ENCODE measurements at places on chromosomes 4 and X. TPM values are rescaled to one million over a fixed set of nuclear protein-coding genes. Genes with fewer than 3 reads are reported as not detected.

- DNase-seq, result no peak
These were observed 13.0 kb downstream of the DKC1 start for GRCh38 chrX:154775419-154776349.

DNA sequence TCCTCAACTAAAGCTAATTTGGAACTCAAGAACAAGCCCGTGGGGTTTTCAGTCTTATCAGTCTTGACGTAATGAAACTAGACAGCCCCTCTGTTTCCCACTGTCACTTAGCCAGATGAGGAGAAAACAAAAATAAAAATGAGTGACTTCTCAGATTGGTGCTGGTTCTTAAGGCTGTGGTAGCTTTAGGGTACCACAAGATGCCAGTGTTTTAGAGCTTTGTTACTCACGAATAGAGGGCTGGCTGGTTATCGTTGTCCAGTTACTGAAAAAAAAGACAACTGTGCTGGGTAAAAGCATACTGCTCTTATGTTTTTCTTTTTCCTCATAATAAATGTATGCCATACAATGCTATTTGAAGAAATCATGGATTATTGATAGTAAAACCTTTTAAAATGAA is 796.7 kb downstream of the RAPGEF2 start:
- DNase-seq, result no peak

GRCh38 chrX:8988446-8988845 is 45.5 kb downstream of the FAM9B start:
- DNase-seq, result no peak

- DNase-seq, result no peak
These were observed 1076.3 kb upstream of the TENM3 start for GRCh38 chr4:181166742-181167399.

- DNase-seq, result no peak
These were observed 72.4 kb upstream of the ANXA10 start for GRCh38 chr4:168019921-168020320.

GRCh38 chr4:1345903-1346780 is 866 bp upstream of the UVSSA start:
- DNase-seq, result peak; percentile 28

- no peak for DNase-seq
These were observed 35.6 kb downstream of the STEEP1 start for GRCh38 chrX:119529345-119530276.

DNA sequence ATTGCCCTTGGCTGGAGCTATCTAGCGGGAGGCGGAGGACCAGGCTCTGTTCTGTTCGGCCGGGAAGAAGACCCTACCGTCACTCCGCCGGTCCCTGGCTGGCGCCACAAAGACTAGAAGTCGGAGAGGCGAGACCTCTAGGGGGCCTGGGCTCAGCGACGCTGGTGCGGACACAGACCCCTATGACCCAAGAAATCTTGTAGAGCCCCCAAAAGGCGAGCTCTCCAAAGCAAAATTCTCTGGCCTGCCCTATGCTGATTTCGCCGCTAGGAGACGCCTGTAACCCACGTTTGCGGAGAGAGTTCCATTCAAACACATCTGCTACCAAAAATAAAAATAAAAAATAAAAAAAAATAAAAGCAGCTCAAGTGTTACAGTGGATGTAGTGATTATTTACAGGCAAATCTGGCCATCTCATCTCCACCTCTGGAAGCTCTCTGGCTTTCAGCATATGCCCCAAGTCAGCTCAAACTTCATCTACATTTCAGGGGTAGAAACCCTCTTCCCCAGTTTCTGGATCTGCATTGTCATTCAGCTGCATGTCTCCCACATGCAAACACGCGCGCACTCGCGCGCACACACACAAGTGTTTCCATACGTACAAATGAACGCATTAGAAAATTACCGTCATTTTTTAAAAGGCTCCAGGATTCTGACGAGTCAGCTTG is 2.4 kb upstream of the PCDH10 start:
- peak; percentile 56 for DNase-seq

GRCh38 chrX:38548508-38548907 is 12.8 kb upstream of the TSPAN7 start:
- DNase-seq, result no peak

- DNase-seq, result no peak
These were observed 39.3 kb downstream of the DOCK11 start for GRCh38 chrX:118534716-118535493.

DNA sequence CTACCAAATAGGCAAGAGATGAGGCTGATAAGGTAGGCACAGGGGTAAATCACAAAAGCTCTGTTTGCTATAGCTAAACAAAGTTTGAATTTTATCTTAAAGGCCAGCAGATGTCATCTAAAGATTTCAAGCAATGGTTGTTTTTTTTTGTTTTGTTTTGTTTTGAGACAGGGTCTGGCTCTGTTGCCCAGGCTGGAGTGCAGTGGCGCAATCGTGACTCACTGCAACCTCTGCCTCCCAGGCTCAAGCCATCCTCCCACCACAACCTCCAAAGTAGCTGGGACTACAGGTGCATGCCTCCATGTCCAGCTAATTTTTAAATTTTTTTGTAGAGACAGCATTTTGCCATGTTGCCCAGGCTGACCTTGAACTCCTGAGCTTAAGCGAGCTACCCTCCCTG is 43.1 kb upstream of the NEUROG2 start:
- no peak for DNase-seq

DNA sequence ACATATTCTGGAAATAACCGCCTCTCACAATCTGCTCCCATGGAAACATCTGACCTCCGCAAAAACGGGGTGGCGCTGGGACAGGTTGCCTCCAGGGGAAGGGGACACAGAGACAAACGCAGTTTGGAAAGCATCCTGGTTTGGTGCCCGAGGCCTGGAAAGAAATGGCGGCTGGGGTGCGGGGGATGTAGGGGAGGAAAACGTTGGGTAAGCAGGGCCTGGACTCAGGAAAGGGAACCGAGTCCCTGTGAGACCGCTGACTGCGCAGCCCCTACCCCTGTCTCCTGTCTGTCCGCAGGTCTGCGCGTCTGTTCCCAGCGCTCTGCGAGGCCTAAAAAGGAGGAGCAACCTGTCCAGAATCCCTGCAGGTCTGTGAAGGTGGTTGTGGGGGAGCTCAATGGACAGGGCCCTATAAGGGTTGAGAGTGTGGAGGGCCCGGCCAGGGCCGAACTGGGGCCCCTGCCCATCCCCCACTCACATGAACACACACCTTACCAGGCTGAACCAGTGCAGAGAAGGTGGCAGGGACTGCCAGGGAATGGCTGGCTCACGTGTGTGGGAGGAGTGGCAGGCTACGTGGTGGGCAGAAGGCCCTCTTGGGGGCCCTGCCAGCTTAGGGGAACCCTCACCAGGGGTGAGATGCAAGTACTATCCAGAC is 672 bp downstream of the TCEAL3 start:
- DNase-seq, result no peak

DNA sequence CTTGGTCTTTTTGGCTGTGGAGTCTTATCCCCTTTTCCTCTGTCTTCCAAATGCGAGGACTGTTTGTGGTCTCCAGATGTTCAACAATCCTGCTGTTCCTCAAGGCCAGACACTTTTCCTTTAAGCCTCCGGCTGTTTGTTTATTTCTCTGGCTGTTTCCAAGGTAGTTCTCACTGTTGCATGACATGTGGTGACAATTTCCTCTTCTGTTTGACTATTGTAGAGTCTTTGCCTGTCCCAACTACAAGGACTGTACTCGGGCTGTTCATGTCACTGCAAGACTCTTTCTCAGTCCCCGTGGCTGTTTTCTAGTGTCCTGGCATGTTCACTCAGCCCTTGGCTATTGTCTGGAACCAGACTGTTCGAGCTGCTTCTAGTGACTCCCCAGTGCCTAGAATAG is 50.6 kb downstream of the ZNF157 start:
- DNase-seq, result no peak

VSIG1 gene
- total RNA-seq, result not detected

OCIAD2 gene
- total RNA-seq, result 10.5 TPM

FAM184B gene
- not detected for total RNA-seq

IL1RAPL1 gene
- total RNA-seq, result under 0.01 TPM

TBC1D8B gene
- total RNA-seq, result 1.1 TPM

Measured in hematopoietic multipotent progenitor cell (in vitro differentiated cells).